ENCODE measurements at places on chromosomes 5 and 9.
A peak's percentile ranks its signal among the peaks of the same experiment; 100 is the strongest.

- no peak for ATAC-seq
Observed at GRCh38 chr5:107248066-107248695, 422.6 kb downstream of the EFNA5 start.

- no peak for ATAC-seq
Observed at GRCh38 chr9:126607086-126607485, 6.6 kb upstream of the LMX1B start.

DNA sequence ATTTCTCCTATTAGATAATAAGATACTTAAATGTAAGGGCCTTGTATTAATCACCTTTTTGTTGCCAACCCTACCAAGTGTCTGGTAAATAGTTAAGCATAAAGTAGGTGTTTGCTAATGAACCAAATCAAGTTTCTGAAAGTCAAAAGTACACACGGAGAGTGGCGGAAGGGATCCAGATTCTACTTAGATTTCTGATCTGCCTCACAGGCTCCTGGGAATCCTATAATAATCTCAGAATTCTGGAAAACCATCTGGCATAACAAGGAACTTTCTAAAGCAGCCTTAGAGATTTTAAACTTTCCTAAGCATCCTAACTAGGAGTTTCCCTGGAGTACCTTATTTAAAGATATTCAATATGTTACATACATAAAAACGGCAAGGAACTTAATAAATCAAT lies 363.2 kb upstream of the SMC2 start:
- no peak for ATAC-seq

DNA sequence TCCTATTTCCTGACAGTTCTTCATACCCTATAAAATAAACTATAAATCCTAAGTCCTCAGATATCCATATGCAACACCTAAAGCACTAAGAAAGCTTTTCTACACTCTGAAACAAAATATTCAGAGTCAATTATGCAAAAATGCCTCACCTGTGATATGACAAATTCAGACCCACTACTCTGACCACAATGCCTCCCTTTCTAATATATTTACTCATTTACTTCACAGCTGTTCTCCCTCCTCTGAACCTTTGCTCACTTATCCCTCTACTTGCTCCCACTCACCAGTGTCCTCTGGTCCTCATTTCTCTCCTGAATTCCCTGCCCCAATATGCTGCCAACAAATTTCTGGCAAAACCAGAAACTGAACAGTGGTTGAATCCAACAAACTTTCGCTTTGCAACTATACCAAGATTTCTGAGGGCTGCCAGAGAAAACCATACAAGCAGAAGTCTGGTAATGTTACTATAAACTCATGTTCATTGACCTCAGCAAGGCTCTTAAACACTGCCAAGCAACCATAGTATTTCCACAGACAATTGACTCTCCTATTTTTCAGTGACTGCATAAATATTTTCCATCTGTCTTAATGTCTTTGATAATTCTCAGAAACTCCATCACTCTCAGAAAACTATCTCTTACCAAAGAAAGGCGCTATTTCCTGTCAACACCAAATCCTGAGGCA lies 7.1 kb downstream of the CCNH start:
- ATAC-seq: no peak

GRCh38 chr5:34749431-34749873 lies 89.5 kb upstream of the TTC23L start:
- no peak for ATAC-seq

DNA sequence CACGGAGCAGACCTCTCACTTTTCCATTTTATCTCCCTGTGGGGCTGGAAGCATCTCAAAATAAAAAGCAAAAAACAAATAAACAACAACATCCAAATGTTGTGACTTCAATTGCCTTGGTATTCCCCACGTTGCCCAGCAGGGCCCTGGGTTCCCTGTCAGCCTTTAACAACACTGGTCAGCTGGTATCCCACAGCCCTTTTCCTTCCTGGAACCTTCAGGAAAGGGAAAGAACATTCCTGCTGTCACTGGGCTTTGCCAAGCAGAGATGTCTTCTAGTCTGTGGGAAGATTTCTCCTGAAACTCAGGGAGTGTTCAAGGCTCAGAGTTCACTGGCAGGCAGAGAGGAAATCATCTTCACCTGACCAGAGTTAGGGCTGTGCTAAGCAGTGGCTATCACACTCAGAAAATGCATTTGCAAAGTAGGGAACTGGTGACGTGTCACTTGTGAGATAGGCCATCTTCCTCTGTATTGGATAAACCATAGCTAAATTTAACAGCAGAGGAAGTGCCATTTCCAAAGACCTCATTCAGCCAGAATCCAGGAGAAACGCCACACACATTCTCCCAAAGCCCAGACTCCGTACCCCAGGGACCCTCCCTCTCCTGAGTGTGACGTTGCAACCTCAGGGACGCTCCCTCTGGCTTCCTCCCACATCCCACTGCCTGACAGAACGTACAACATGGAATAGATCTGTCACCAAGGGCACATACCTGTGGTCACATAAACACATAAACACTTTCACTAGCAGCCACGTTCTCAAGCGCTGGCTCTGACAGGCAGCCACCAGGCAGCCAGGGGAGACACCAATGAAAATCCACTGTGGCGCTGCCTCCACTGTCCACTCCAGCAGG lies 274.0 kb upstream of the DAPK1 start:
- ATAC-seq: no peak

DNA sequence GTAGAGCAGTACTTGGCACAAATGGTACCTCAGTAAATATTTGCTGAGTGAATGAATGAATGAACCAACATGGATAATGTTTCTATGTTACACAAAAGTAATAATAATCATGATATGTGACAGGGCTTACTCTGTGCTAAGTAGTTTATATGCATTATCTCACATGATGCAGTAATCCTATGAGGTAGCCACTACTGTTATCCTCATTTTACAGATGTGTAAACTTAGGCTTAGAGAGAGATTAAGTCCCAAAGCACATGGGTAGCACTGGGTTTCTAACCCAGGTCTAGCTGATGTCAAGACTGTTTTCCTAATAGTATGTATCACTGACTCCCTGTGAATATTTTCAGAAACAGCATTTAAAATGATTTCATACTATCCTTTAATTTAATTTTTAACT lies 44.1 kb upstream of the VDAC1 start:
- no peak for ATAC-seq

GRCh38 chr9:99211746-99212145 lies 10.0 kb downstream of the ALG2 start:
- ATAC-seq: no peak

DNA sequence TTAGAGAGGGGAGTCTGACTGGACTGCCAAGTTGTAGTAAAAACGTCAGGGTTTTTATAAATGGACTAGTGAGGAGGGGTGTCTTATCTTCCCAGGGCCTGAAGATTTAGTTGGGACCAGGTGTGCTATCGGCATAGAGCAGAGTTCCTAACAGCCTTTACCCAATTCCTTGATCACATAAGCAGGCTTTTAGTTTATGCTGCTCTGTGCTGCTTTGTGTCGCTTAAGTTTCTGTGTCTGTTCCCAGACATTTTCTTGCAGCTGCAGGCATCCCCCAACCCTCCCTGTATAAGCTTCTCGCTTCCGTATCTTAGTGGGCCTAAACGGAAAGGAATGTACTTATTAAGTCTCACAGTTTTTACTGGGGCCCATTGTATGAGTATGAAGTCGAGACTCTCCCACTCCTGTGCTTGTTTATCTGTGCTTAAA lies 2.6 kb upstream of the SMC5 start:
- ATAC-seq: no peak

GRCh38 chr5:30878746-30879145 lies 314.7 kb upstream of the CDH6 start:
- no peak for ATAC-seq

- ATAC-seq: no peak
Observed at GRCh38 chr5:111830333-111830732, 73.3 kb upstream of the NREP start.

DNA sequence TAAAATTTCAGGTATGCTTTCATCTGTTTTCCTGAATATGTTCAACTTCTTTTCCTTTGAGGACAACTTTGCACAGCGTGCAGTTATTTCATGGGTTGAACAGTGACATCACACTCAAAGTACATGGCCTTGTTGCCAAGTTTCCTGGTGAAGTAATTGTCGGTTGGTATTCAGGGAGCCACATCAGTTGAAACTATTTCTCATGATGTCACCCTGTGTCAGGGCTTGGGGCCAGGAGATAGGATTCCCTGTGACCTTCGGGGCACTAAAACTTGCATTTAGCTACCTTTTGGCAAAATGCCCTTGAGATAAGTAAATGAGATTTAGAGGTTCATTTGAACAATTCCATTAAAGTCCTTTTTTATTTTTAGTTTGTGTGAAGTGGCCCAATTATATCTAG lies 383.9 kb downstream of the SH3GL2 start:
- no peak for ATAC-seq

- peak; percentile 34 for ATAC-seq
Observed at GRCh38 chr5:60945813-60946187, 795 bp downstream of the NDUFAF2 start.

- ATAC-seq: no peak
Observed at GRCh38 chr5:124206540-124206939, 539.9 kb downstream of the ZNF608 start.

DNA sequence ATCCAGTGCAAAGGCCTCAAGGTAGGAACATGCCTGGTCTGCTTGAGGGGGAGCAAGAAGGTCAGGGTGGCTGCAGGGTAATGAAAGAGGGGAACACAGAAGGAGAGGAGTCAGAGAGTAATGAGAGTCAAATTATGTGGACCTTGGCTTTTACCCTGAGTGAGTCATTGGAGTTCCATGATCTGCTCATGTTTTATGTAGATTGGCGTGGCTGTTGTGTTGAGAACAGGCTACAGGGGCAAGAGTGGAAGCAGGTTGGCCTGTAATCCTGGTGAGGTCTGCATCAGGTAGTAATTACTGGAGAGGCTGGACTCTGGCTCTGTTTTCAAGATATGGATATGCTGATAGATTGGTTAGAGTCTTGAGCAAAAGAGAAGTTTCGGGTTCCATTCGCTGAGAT lies 177.7 kb upstream of the NR3C1 start:
- no peak for ATAC-seq

DNA sequence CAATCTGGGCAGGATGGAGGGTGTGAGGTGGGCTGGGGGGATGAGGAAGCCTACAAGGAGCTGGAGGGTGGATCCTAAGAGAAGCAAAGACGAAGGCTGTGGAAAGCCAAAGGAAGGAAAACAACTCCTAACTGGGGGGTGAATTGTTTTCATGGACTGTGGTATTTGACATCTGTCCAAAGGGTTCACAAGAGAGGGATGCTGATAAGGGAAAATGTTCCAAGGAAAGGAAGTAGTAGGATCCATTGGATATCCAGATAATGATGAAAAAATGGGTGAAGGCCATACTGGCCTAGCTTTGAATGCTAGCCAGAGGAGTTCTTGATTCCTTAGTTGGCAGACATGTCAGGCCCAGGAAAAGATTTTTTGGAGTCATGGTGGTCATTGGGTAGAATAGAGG lies 51.8 kb upstream of the FOXI1 start:
- ATAC-seq: no peak

DNA sequence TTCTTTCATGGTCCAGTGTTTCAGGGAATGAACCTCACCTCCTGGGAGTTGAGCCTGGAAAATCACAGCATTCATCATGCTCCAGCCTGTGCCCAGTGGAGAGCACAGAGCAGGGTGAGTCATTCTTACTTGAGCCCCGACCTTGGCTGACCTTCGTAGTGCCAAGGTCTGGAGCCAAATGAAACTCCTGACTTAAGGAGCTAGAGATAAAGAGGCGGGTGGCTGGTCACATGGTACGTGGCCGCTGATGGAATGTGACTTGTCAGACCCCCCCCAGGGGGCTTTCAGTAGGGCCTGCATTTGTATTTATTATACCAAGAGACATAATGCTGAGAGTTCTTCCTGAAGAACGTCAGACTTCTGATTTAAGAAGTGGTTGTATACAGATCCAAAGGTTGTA lies 15.0 kb upstream of the PIP5K1B start:
- no peak for ATAC-seq

GRCh38 chr5:151633892-151634291 lies 42.8 kb upstream of the FAT2 start:
- ATAC-seq: no peak

GRCh38 chr9:79222483-79222882 lies 349.3 kb upstream of the TLE4 start:
- ATAC-seq: no peak

DNA sequence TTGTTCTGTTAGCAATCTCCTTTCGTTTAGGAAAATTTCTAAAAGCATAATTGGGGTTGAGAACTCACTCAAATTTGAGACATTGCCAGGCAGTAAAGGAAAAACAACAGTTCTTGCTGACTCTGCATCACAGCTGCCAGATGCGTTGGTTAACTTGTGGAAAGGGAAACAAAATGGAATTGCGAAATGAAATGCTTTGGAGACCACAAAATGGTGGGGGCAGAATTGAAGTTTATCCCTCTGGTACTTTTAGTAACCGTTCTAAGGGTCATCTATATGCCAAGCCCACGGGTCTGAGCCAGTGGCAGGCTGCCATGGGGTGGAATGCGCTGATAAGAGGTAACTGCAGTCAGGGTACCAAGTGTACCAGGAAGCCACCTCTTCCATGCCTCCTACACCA lies 28.6 kb upstream of the SELENOP start:
- peak; percentile 24 for ATAC-seq

- ATAC-seq: no peak
Observed at GRCh38 chr9:10045598-10045997, 567.2 kb downstream of the PTPRD start.

DNA sequence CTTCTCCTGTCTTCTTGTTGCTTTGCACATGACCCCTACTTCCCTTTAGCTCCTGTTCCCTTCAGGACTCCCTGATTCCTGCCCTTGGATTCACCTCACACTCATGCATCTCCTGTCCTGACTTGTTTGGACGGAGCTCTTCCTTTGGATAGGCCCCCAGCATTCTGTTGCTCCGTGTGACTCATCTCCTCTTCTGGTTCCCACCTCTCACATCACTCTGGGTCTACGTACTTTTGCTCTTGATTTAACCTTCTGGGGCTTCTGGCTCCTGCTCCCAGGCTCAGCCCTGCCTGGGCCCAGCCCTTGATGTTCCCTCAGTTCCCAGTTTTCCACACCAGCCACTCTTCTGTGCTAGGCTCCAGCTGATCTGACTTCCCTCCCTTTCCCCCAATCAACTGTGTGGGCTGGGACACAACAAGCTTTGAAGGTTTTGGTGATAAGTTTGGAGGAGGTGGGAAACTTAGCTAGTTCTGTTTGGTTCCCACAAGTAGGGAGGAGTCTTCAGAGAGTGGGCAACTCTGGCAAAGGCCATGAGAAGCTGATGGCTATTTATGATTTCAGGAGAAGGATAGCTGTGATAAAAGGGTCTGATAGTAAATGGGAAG lies 331.5 kb downstream of the ARHGEF28 start:
- no peak for ATAC-seq

DNA sequence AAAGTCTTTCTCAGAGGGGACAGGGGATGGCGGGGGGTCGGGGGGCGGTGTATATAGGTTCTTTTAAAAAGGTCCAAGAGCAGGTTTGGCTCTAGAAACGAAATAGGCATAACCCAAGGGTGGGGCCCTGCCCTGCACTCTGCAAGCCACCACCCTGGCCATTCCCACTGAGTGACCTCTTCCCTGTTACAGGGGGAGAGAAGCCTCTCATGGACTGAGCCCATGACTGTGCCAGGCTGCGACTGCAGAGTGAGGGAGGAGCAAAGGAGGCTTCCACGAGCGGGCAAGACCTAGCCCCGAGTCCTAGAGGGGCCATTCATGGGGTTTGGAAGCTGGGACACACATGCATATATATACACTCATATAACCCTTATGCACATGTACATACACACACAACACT lies 10.1 kb upstream of the NXNL2 start:
- no peak for ATAC-seq

Data from stimulated activated memory B cell treated with anti-CD40 and anti-IgM and Interleukin-4, amounts not matched to agents 10 μg/mL and 1 μg/mL and 100 μg/mL, for 72 hours (primary cell).